ENCODE measurements at places on chromosomes 3 and 15.

- DNase-seq = no peak
Observed at GRCh38 chr3:101509811-101510210, 3.2 kb downstream of the SENP7 start.

- no peak for DNase-seq
Observed at GRCh38 chr15:29900237-29901189, 78.2 kb upstream of the TJP1 start.

GRCh38 chr3:172097585-172097984, 58.2 kb downstream of the FNDC3B start:
- DNase-seq = no peak

- DNase-seq = no peak
Observed at GRCh38 chr3:77320514-77320913, 280.6 kb downstream of the ROBO2 start.

- no peak for DNase-seq
Observed at GRCh38 chr3:136048068-136048467, 82.5 kb downstream of the PPP2R3A start.

Data from activated effector memory CD4-positive, alpha-beta T cell treated with Interleukin-2 at 50 U/mL for 16 hours (primary cell).